ENCODE measurements at places on chromosomes 1 and 21. TPM values are rescaled to one million over a fixed set of nuclear protein-coding genes. Genes with fewer than 3 reads are reported as not detected.

The LYST gene
- 40.0 TPM for total RNA-seq

- H3K4me1 ChIP-seq: no peaks in the 10 kb centered on the region
- no peak for DNase-seq
- H3K36me3 ChIP-seq: no peaks in the 10 kb centered on the region
Measured at GRCh38 chr21:37863842-37864241, 52.4 kb downstream of the KCNJ6 start.

DNA sequence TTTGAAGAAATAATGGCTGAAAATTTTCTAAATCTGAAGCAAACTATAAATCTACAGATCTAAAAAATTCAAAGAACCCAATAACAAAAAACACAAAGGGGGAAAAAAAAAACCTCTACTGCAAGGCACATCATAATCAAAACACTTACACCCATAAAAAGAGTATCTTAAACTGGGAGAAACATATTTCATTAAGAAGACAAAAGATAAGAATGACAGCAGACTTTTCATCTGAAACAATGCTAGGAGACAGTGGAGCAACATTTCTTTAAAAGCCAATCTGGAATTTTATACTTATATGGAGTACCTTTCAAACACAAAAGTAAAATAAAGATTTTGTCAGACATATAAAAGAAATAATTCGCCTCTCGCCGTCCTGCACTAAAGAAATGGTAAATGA, 49.1 kb downstream of the COP1 start:
- H3K36me3 ChIP-seq: no peaks in the 10 kb centered on the region
- H3K27me3 ChIP-seq: no peaks in the 10 kb centered on the region
- no peak for DNase-seq
- H3K4me3 ChIP-seq: no peak overlapping the region

GRCh38 chr21:41958886-41959563, 5.2 kb upstream of the C2CD2 start:
- no peak overlapping the region for H3K4me3 ChIP-seq
- no peaks in the 10 kb centered on the region for H3K27me3 ChIP-seq
- DNase-seq: peak; percentile 89
- H3K36me3 ChIP-seq: no peaks in the 10 kb centered on the region
- no peaks in the 10 kb centered on the region for H3K4me1 ChIP-seq
- peak overlapping the region; percentile 51 for H3K27ac ChIP-seq

GRCh38 chr1:151898519-151898991, 10.8 kb downstream of the THEM4 start:
- no peak overlapping the region for H3K4me3 ChIP-seq
- DNase-seq: no peak
- no peaks in the 10 kb centered on the region for H3K4me1 ChIP-seq
- H3K36me3 ChIP-seq: no peaks in the 10 kb centered on the region

DNA sequence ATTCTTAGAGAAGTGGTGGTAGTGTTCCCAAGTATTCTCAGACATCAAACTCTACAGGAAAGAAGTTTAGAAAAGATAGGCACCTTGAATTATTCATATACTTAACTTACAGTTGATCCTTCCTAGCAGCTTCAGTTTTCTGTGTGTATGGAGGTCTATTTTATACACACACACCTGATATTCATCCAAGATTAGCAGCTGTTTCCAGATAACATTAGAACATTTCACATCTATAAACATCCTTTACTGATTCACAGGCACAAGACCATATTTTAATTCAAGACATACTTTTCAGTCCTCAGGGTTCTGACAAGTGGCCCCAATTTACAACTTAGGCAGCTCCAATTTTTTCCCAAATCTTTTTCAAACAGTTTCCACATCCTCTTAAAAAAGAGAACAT, 287.8 kb upstream of the USP25 start:
- no peak overlapping the region for H3K27ac ChIP-seq
- H3K27me3 ChIP-seq: no peaks in the 10 kb centered on the region
- no peak overlapping the region for H3K4me3 ChIP-seq
- H3K36me3 ChIP-seq: no peaks in the 10 kb centered on the region

- no peaks in the 10 kb centered on the region for H3K4me1 ChIP-seq
- H3K4me3 ChIP-seq: no peak overlapping the region
- DNase-seq: peak; percentile 90
- H3K27me3 ChIP-seq: no peaks in the 10 kb centered on the region
- H3K36me3 ChIP-seq: no peaks in the 10 kb centered on the region
Measured at GRCh38 chr1:10980094-10980577, 32.3 kb upstream of the TARDBP start.

DNA sequence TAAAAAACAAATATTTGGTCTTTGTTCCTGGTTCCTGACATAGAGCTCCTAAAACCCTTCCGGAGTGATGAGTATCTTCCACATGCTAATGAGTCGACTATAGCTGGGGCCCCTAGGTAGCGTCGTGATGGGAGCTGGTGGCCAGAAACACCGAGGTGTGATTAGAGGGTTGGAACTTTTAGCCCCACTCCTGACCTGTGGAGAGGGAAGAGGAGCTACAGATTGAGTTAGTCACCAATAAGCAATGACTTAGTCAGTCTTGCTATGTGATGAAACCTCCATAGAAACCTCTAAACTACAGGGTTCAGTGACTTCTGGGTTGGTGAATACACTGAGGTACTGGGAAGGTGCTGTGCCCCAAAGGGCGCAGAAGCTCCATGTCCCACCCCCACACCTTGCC, 30.1 kb upstream of the PLD5 start:
- H3K36me3 ChIP-seq: no peaks in the 10 kb centered on the region
- no peaks in the 10 kb centered on the region for H3K27me3 ChIP-seq
- H3K4me3 ChIP-seq: no peak overlapping the region
- no peak for DNase-seq
- H3K4me1 ChIP-seq: no peaks in the 10 kb centered on the region

- H3K36me3 ChIP-seq: no peaks in the 10 kb centered on the region
- no peak overlapping the region for H3K4me3 ChIP-seq
- no peak for DNase-seq
- no peaks in the 10 kb centered on the region for H3K27me3 ChIP-seq
Measured at GRCh38 chr1:158058237-158058985, 65.0 kb downstream of the KIRREL1 start.

- DNase-seq: peak; percentile 51
- no peak overlapping the region for H3K4me3 ChIP-seq
- H3K27ac ChIP-seq: no peak overlapping the region
- H3K36me3 ChIP-seq: no peaks in the 10 kb centered on the region
Measured at GRCh38 chr1:155200920-155201319, 6.8 kb downstream of the THBS3 start.

DNA sequence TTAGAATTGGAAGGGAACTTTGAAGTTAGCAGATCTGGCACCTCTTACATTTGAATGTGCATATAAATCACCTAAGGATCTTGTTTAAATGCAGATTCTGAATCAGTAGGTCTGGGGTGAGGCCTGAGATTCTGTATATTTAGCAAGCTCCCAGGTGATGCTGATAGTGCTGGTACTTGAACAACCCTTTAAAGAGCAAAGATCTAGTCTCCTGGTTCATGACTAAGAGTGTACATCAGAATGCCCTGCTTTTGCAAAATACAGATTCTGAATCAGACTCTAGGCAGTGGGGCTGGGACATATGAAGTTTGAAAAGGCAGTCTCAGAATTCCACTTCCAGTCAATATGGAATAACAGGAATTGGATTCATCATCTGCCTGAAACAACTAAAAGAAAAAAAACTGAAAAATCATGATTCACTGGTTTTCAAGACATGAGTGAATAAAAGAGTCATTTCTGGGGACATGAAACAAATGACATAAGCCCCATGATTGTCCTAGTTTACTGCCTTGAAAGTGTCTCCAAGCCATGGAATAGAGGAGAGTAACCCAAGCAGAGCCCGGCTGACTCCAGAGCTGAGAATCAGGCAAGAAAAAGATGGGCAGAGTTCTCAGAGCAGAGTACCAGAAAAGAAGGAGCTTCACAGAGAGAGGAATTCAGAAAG, 149.6 kb upstream of the SGIP1 start:
- no peaks in the 10 kb centered on the region for H3K27me3 ChIP-seq
- peaks cover 3% of the 10 kb centered on the region for H3K4me1 ChIP-seq
- H3K36me3 ChIP-seq: no peaks in the 10 kb centered on the region
- H3K27ac ChIP-seq: no peak overlapping the region

GRCh38 chr1:19138331-19138730, 71.7 kb downstream of the UBR4 start:
- peaks cover 7% of the 10 kb centered on the region for H3K36me3 ChIP-seq
- H3K4me3 ChIP-seq: no peak overlapping the region
- H3K4me1 ChIP-seq: no peaks in the 10 kb centered on the region
- no peak for DNase-seq
